ENCODE measurements at places on chromosomes 12 and 14.

DNA sequence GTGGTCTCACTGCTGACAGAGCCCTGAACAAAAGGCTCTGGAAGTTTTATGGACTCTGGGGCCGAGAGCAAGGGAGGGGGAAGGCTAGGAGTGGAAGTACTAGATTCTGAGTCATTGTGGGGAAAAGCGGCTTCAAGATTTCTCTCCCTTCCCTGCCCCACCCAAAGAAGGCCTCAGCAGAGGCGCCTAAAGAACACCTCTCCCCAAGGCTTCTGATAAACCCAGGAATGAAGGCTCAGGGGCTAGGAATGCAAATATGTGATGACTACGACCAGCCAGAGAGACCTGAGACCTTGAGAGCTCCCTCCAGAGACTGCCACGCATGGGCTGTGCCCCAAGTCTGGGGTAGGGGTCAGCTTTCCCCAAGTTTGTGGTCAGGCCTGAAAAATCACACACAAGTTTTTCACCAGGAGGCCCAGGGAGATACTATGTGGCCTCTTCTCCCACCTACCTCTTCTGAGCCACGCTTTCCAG is 130.7 kb upstream of the HIF1A start:
- no peak for DNase-seq

DNA sequence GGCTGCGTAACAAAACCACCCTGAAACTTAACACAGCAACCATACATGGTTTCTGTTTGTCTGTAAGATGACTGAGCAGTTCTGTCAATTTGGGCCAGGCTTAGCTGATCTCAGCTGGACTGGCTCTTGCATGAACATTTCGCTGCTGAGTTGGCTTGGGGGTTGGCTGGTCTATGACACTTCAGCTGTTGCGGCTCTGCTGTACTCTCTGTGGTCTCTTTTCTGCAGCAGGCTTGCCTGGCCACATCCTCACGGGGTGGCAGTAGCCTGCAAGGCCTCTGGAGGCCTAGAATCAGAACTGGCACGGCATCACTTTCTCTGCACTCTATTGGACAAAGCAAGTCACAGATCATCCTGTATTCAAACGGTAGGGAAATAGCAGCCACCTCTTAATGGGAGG is 216.2 kb downstream of the BCL11B start:
- DNase-seq, result no peak

DNA sequence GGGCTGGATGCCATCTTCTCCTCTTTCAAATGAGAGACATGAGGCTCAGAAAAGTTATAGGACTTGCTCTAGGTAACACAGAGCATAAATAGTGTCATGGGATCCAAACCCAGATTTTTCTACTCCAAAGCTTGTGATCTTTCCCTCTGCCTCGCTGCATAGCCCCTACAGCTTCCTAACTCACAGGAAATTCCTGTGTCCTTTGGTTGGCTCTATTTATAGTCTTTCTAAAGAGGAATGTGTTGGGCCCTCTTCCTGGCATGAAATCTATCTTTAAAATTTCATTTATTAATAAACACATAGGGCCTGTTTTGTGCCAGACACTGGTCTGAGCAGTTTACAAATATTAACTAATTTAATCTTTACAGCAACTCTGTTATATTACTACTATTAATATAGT is 9.8 kb upstream of the KCNA5 start:
- no peak for DNase-seq

- no peak for DNase-seq
Observed at GRCh38 chr12:91119089-91119488, 7.8 kb upstream of the LUM start.

GRCh38 chr14:87160989-87161388 is 832.0 kb downstream of the GALC start:
- no peak for DNase-seq

DNA sequence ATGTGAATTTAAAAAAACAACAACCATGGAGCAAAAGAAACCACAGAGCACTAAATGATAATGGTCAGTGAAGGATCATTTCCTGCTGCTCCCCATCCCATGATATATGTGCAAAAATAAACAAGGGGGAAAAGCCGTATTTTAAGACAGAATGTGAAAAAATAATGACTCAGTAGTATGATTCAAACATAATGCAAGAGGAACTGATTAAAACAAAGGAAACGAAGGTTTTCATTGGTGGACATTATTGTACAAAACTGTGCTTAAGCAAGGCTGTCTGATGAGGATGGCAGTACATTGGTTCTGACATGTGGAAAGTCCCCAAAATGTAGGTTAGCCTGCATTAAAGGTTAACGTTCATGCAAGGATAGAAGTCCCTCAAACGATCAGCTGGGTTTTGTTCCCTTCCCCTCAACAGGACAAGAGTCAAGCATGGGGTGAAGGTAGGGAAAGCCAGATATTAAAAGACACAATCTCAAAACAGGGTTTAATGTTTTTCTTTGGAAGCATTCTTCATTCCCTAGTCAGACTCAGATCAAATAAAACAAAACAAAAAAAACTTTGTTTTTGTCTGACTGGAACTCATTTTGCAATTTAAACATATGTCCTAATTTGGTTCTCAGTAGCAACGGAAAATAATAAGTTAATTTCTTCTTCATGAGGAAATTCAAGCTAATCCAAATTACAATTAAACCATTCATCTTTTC is 26.3 kb upstream of the PTGDR start:
- no peak for DNase-seq

- no peak for DNase-seq
Observed at GRCh38 chr12:678747-679712, 15.8 kb upstream of the NINJ2 start.

Measured in neural crest cell (in vitro differentiated cells).